C1 segment of cervical spinal cord (tissue), 14 donors: ENCODE measurements at places on chromosomes 7 and 10.

- DNase-seq: no peak
Measured at GRCh38 chr7:119343289-119343688, 929.7 kb upstream of the KCND2 start.

GRCh38 chr7:12069757-12070156 lies 141.3 kb upstream of the TMEM106B start:
- DNase-seq: no peak

GRCh38 chr7:28182071-28182471 lies 1.5 kb upstream of the JAZF1 start:
- peak; percentile 19 for DNase-seq

DNA sequence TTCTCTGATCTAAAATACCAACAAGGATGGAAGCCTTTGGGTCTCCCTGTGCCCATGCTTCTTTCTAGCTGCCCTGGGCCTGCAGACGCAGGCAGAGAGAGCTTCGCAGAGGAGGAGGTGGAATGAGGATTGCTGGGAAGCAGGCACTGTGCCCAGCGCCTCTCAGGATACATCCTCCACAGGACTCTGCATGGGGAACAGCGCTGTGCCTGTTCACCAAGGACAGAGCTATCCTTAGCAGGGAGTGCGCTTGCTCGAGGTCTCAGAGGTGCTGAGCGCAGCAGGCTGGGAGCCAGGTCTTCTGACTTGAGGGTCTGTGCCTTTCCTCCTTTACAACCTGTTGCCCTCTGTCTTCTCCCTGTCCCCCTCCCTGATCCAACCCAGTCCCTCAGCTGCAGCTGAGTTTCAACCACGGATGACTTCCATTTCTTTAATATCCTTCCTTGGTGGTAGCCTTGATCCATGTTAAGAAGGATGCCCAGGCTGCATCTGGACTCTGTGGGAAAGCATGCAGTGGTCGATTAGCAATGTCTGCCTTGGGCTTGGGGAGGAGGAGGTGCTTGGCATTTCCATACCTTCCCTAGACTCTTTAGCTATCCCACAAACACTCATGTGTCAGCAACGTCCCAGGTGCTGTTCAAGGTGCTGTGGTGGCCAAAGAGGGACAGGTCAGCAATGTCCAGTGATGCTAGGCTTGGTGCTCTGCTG lies 219.6 kb upstream of the GPR26 start:
- no peak for DNase-seq

GRCh38 chr10:24664991-24665390 lies 58.7 kb downstream of the ARHGAP21 start:
- peak; percentile 93 for DNase-seq

- DNase-seq: no peak
Measured at GRCh38 chr7:114917211-114917839, 4.6 kb upstream of the MDFIC start.

GRCh38 chr10:33746836-33747268 lies 412.4 kb upstream of the NRP1 start:
- DNase-seq: no peak

DNA sequence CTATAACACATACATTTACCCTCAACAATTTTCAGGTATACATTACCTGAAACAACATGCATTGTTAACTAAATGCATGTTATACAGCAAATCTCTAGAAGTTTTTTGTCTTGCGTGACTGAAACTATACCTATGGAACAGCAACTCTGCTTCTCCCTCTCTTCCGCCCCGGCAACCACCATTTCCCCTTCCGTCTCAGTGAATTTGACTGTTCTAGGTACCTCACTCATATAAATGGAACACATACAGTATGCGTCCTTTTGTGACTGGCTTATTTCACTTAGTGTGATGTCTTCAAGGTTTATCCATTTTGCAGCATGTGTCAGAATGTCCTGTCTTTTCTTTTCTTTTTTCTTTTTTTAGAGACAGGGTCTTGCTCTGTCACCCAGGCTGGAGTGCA lies 22.5 kb downstream of the CALHM2 start:
- DNase-seq: no peak

GRCh38 chr10:129926066-129927055 lies 37.7 kb downstream of the EBF3 start:
- DNase-seq: no peak

- DNase-seq: no peak
Measured at GRCh38 chr7:20435305-20435704, 104.6 kb downstream of the ITGB8 start.

DNA sequence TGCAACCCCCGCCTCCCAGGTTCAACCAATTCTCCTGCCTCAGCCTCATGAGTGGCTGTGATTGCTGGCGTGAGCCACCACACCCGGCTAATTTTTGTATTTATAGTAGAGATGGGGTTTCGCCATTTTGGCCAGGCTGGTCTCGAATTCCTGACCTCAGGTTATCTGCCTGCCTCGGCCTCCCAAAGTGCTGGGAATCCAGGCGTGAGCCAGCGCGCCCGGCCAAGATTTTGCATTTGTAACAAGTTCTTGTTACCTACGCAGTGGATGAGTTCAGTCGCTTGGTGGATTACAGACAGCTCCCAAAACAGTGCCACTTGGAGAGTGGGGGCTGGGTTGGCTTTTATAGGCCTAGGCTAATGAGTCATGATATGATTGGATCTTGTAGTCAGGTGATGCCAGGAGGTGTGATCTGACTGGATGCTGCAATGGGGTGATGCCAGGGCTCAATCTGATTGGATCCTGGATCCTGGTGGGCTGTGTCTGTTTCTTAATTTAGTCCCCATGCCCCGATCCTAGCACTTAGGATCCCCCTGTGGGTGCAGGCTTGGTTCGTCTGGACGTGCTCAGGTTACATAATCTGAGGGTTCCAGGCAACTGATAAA lies 20.3 kb downstream of the SBDS start:
- no peak for DNase-seq

DNA sequence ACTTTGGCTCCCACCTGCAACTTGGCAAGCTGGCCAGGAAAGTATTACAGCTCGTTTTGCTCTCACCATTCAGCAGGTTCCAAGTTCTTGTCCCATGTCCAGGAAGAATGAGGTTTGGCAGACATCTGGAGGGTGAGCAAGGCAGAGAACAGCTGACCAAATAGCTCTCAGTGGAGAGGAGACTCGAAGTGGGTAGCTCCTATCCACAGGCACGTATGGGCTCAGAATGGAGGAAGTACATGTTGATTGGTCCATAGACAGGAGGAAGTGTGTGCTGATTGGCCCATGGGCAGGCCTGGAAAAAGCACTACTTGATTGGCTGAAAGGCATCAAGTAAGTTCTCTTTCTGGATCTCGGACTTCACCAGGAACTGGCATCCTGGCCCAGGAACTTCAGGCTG lies 3.0 kb upstream of the NCAPG2 start:
- DNase-seq: no peak

DNA sequence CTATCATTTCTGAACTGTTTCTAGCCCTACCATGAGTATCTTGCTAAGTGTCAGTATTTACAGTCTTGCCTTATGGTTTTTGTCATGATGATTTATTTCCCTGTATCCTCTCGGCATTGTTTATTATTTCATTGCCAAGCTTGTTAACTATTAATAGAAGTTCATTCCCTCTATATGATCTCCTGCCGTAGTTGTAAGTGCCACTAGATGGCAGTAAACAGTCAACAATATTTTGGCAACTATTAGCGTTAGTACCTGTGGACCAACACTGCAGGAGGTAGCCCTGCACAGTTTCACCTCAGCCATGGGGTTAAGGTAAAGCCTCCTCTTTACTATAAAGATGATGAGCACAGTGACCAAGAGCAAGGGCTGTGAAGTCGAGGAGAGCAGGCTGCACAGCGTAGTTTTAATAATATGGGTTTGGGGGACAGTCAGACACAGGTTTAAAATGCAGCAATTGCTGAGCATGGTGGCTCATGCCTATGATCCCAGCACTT lies 26.1 kb upstream of the CCNJ start:
- peak; percentile 4 for DNase-seq

- DNase-seq: no peak
Measured at GRCh38 chr7:2484868-2485267, 8.7 kb upstream of the GRIFIN start.

DNA sequence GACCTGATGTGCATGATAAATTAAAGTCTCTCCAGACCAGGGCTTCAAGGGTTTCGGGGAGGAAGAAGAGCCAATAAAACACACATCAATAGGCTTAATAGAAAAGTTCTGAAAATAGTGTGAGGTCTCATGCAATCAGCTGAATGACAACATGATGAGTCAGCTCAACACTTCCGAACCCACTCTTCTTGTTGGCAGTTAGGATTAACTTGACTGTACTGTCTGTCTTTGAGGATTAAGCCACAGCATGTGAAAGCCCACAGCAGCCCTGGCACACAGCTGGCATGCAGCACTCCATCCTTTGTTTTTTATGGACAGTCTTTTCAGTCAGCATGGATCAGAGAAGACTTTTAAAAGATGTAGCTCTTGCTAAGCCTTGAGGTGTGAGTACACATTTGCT lies 526.9 kb upstream of the VSTM2A start:
- DNase-seq: no peak

GRCh38 chr7:22723181-22723601 lies 3.8 kb upstream of the IL6 start:
- DNase-seq: peak; percentile 45

GRCh38 chr7:90955641-90956207 lies 308.5 kb upstream of the FZD1 start:
- DNase-seq: no peak

- no peak for DNase-seq
Measured at GRCh38 chr7:131574741-131575140, 18.3 kb upstream of the PODXL start.

- no peak for DNase-seq
Measured at GRCh38 chr10:3754727-3755439, 30.1 kb downstream of the KLF6 start.
